ENCODE measurements at places on chromosomes 13 and 19. TPM values are rescaled to one million over a fixed set of nuclear protein-coding genes. Genes with fewer than 3 reads are reported as not detected.

DNA sequence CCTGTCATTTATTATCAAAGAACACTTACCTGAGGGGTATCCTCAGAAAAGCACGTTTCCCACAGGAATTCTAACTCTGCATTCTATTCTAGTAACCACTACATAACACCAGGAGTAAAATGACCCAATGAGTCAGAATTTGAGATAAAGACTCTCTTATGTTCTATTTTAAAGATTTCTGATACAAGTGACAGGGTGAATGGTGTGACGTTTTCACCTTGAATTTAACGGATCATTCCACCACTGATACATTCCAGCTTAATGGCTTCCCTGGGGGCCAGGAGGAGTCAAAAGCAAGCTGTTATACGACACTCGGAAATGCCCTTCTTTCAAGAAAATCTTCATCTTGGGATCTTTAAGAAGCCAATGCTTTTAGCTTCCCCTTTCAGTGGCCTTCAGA lies 55.2 kb downstream of the SLC7A1 start:
- DNase-seq, result no peak

DNA sequence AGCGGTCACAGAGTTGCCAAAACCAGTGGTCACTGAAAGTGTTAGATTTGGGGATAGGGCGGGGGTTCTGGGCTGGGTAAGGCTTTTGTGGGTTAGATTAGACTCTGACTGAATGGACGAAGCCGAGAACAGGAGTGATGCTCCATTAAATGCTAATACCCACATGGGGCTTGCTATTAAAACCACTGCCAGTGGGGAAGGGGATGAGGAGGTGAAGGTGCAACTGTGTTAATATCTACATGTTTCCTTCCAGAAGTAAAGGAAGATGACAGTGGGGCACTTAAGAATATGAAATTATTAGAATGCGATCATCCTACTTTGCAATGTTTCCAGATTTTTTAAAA lies 573 bp upstream of the ZNF614 start:
- no peak for DNase-seq

KMT2B gene
- total RNA-seq, result 51.7 TPM

GRCh38 chr19:4473011-4473762 lies 1.1 kb downstream of the HDGFL2 start:
- no peak for DNase-seq

FPR3 gene
- total RNA-seq, result not detected

DNA sequence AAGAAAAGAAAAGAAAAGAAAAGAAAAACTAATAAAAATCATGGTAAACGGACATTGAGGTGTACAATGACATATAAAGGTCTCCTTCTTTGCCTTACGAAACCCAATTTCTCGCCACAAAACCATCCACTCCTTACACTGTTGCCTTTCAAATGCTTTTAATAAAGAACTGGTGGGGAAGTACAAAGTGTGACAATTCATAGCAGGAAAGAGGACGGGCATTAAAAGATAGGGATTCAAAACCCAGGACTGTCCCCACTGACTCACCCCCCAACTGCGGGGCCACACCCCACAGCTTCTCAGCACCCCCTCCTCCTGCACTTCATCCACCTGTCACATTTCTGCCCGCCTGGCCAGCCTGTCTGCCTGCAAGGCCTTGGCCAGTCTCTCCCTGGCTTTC lies 2.4 kb downstream of the MBD3L2B start:
- DNase-seq, result no peak

DNA sequence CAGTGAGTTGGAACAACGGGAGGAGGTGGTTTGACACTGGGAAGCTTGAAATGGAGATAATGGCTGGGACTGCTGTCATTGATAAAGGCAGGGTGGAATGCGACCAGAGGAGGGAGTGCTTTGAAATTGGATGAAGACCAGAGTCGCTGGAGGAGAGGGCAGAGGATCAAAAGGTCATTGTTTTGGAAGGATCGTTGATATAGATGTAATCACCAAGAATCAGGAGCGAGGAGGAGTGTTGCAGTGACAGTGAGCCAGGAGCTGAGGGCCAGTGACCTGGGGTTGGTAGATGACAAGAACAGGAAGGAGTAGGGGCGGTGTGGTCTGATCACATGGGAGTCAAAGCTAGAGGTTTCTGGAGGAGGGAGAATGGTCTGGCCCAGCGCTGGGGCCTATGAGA lies 25.3 kb downstream of the TM9SF2 start:
- DNase-seq, result no peak
